ENCODE measurements at places on chromosomes 16 and 17. TPM values are rescaled to one million over a fixed set of nuclear protein-coding genes. Genes with fewer than 3 reads are reported as not detected.
A peak's percentile ranks its signal among the peaks of the same experiment; 100 is the strongest.

DNA sequence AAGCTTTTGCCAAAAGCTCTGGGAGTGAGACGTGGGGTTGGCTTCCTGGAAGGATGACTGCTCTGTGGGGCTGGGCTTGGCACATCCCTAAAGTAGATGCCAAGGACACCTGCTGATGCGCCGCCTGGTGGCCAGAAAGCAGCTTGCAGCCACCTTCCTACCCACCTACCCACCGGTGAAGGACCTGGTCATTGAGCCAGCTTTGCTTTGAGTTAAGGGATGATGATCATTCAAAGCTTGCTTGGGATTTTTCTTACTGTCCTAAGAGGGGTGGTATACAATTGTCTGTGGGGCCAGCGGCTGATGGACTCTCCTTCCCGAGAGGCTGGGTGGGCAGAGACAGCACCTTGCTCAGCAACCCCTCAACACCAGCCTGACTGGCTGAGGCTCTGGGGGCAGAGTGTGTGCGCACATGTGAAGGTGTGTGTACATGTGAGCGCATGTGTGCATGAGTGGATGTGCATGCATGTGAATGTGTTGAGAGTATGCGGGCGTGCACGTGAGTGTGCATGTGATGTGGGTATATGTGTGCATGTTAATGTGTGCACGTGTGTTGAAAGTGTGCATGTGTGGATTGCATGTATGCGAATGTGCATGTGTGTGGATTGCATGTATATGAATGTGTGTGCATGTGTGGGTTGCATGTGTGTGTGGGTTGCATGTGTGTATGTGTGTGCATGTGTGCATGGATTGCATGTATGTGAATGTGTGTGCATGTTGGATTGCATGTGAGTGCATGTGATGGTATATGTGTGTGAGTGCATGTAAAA is 18.6 kb downstream of the C1QTNF1 start:
- no peaks in the 10 kb centered on the region for H3K27me3 ChIP-seq
- H3K4me3 ChIP-seq, result no peak overlapping the region
- no peak overlapping the region for H3K27ac ChIP-seq
- peak; percentile 83 for DNase-seq
- no peaks in the 10 kb centered on the region for H3K36me3 ChIP-seq
- no peaks in the 10 kb centered on the region for H3K4me1 ChIP-seq

GRCh38 chr16:19184823-19185509 is 16.9 kb downstream of the SYT17 start:
- H3K27ac ChIP-seq, result no peak overlapping the region
- H3K36me3 ChIP-seq, result no peaks in the 10 kb centered on the region
- H3K4me3 ChIP-seq, result no peak overlapping the region
- no peaks in the 10 kb centered on the region for H3K27me3 ChIP-seq
- DNase-seq, result no peak

GRCh38 chr17:82065638-82066303 is at the start of gene DUS1L:
TSS of gene DUS1L (minus strand) at chr17:82065804. CDS start at chr17:82065059, 745 bp downstream.
- H3K4me1 ChIP-seq, result peaks cover 21% of the 10 kb centered on the region
- DNase-seq, result peak; percentile 80
- no peaks in the 10 kb centered on the region for H3K27me3 ChIP-seq
- peak within 1 kb of the TSS; percentile 83 for H3K27ac ChIP-seq
- peak within 1 kb of the TSS; percentile 97 for H3K4me3 ChIP-seq
- H3K36me3 ChIP-seq, result peaks cover 9% of the 10 kb centered on the region

C17orf100 gene
- 2.1 TPM for total RNA-seq

DNA sequence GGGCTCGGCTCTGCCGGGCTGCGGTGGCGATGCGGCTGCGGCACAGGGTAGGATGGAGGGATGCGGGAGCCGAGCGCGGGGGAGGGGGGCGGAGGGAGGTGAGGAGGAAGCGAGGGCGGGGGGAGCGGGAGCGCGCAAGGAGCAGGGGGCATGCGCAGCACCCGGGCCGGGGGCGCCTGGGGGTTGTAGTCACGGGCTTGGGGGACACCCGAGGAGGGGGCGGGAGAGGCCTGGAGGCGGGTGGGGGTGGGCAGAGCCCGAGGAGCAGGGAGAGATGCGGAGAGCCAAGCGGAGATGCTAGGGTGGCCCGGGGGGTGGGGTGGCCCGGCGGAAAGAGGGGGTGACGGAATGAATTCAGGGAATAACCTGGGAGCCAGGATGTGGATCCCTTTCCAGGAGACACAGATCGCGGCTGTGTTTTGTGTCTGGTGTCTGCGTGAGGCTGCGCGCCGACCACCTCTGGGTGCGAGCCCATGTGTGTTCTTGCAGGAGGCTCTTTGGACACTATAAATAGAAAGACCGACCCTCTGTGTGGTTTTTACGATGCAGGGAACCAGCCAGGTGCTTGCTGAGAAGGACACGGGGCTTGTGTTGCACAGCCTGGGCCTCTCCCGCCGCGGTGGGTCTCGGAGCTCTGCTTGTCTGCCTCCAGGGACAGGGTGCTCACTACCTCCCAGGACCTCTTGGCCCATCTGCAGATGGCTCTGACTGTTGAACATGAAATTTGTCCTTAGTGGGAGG is at the start of gene STX1B:
Gene STX1B (minus strand): TSS at position 54 of the 741 bp plus-strand sequence. CDS start 242 bp downstream, outside the sequence.
- H3K27ac ChIP-seq, result no peak within 1 kb of the TSS
- peaks cover 37% of the 10 kb centered on the region for H3K27me3 ChIP-seq
- H3K36me3 ChIP-seq, result no peaks in the 10 kb centered on the region
- DNase-seq, result no peak
- H3K4me1 ChIP-seq, result peaks cover 5% of the 10 kb centered on the region

- no peaks in the 10 kb centered on the region for H3K27me3 ChIP-seq
- H3K27ac ChIP-seq, result no peak overlapping the region
- no peak overlapping the region for H3K4me3 ChIP-seq
- no peaks in the 10 kb centered on the region for H3K4me1 ChIP-seq
- DNase-seq, result peak; percentile 57
These were observed 10.0 kb downstream of the LITAFD start for GRCh38 chr16:8892101-8892575.

GRCh38 chr17:29111816-29112499 is 68.2 kb downstream of the MYO18A start:
- peaks cover 18% of the 10 kb centered on the region for H3K36me3 ChIP-seq
- H3K4me3 ChIP-seq, result no peak overlapping the region
- no peak overlapping the region for H3K27ac ChIP-seq
- DNase-seq, result peak; percentile 80

- DNase-seq, result no peak
- H3K27me3 ChIP-seq, result peaks cover 50% of the 10 kb centered on the region
- H3K4me3 ChIP-seq, result peak within 1 kb of the TSS; percentile 48
- peak within 1 kb of the TSS; percentile 77 for H3K27ac ChIP-seq
- no peaks in the 10 kb centered on the region for H3K36me3 ChIP-seq
These were observed at the start of gene CBLN1 for GRCh38 chr16:49281480-49281842. TSS of gene CBLN1 (minus strand) at chr16:49281838. CDS start at chr16:49281465, 373 bp downstream.

- H3K4me1 ChIP-seq, result no peaks in the 10 kb centered on the region
- H3K4me3 ChIP-seq, result peak overlapping the region; percentile 20
- H3K27ac ChIP-seq, result no peak overlapping the region
These were observed 8.7 kb downstream of the DEF8 start for GRCh38 chr16:89957216-89957785.

DNA sequence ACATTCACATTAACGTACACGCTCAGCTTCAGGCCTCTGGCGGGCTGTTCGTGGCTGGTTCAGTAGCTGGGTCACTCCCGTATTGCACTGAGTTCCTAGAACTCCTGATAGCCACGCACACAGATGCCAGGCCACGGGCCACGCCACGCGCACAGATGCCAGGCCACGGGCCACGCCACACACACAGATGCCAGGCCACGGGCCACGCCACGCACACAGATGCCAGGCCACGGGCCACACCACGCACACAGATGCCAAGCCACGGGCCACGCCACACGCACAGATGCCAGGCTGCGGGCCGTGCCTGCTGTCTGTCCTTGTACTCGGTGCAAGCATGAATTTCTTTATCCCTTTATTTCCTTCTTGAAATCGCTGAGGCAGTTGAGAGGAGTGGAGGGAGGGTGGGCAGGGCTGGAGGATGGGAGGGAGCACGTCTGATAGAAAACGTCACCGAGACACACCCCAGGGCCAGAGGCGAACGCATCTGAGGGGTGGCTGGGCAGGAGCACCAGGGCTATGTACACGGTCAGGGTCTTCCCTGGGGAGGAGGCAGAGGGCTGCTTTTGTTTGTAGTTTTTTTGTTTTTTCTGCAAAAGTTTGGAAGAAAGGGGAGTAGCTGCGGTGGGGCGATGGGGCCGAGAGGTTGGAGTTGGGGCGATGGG is 8.6 kb upstream of the PABPN1L start:
- H3K36me3 ChIP-seq, result no peaks in the 10 kb centered on the region
- H3K4me3 ChIP-seq, result no peak overlapping the region

Measured in sigmoid colon (tissue), 7 donors.